ENCODE measurements at places on chromosomes 2 and 18. TPM values are rescaled to one million over a fixed set of nuclear protein-coding genes. Genes with fewer than 3 reads are reported as not detected.

HOXD10 gene
- total RNA-seq = 7.5 TPM

BUB1 gene
- 49.7 TPM for total RNA-seq

NEB gene
- total RNA-seq = 0.30 TPM

ERICH2 gene
- total RNA-seq = not detected

GALR1 gene
- not detected for total RNA-seq

MORN2 gene
- 8.1 TPM for total RNA-seq

FSHR gene
- not detected for total RNA-seq

LIPG gene
- 87.9 TPM for total RNA-seq

Measured in mammary microvascular endothelial cell (primary cell).